Fibroblast of skin of right biceps (primary cell): ENCODE measurements at places on chromosomes 13 and 19.

GRCh38 chr19:3632739-3633558 lies 6.4 kb upstream of the CACTIN start:
- no peak for DNase-seq

GRCh38 chr13:90760639-90761038 lies 586.8 kb upstream of the MIR17HG start:
- DNase-seq: no peak

- DNase-seq: no peak
Observed at GRCh38 chr19:34667349-34668076, 9.4 kb downstream of the SCGB2B2 start.

- peak; percentile 14 for DNase-seq
Observed at GRCh38 chr19:29724102-29724641, 9.1 kb upstream of the C19orf12 start.

DNA sequence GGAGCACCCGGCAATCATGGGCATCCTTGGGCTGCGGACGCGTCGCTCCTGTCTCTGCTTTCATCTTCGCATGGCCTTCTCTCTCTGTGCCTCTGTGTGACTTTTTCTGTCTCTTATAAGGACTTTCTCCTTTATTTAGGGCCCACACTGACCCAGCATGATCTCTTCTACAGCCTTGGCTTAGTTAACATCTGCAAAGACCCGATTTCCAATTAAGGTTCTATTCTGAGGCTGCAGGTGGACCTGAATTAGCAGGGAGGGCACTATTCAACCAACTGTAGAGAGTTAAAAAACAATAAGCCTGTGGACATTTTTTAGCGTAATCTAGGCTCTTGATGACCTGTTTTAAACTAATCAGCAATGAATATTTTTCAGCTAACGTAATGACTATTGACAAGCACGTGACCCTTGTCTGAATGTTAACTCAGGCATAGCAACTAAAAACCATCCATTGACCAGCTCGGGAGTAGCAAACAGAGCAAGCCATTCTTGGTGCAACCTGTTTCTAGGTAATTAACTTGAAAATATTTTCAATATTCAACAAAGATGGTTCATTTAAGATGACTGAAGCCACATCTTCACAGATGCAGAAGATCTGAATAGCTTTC lies 15.2 kb downstream of the F10 start:
- DNase-seq: no peak

GRCh38 chr13:67619351-67619994 lies 389.3 kb upstream of the PCDH9 start:
- peak; percentile 82 for DNase-seq

DNA sequence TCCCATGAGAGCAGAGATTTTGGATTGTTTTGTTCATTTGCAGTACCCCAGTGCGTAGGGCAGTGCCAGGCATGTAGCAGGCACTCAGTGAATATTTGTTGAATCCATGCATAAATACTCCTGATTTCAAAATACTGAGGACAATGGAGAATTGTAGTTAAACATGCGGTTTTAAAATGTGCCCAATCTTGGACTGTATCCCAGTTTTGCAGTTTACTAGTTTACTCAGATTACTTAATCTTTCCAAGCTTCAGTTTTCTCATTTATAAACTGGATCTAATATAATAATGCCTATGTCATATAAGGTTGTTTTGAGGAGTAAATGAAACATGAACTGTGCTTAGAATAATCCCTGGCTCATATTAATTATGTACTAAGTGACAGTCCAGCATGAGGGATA lies 39.0 kb downstream of the RCBTB2 start:
- no peak for DNase-seq

GRCh38 chr13:40388617-40389016 lies 277.8 kb downstream of the FOXO1 start:
- DNase-seq: peak; percentile 20

DNA sequence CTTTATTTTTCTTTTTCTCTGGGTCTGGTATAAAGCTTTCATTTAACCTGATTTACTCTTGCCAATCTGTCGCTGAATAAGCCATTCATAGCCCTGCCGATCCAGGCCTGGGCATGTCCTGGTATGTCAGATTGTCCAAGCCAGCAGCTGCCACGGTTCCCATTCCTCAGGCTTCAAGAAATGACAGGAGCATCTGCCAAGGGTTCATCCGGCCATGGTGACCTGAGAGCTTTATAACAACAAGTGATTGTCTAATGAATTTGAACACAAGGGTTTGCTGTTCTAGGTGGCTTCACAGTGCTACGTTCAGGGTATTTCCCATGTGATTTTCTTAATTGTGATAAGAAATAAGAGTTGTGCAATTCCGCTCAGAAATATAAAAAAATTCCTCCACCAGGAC lies 20.0 kb downstream of the PNMA8A start:
- no peak for DNase-seq

- DNase-seq: peak; percentile 33
Observed at GRCh38 chr13:95643571-95643935, 953 bp downstream of the DZIP1 start.

DNA sequence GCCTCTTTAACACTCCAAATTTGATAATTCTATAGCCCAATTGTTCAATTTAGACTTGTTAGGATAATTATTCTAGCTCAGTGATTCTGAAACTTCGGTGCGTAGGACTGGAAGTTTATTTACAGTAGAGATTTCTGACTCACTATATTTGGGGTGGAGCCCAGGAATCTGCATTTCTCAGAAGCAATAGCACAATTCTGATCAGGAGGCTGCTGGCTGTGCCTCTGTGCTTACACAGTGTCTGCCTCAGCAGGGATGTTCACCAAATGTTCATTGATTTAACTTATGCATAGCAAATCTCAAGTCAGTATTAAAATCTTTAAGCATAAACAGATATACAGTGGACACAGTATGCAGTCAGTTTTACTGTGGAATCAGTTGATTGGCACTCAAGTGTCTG lies 45.8 kb downstream of the ATP8A2 start:
- DNase-seq: no peak

- DNase-seq: no peak
Observed at GRCh38 chr13:70090036-70090723, 17.4 kb upstream of the ATXN8OS start.

- DNase-seq: no peak
Observed at GRCh38 chr13:19759669-19760068, 23.1 kb downstream of the PSPC1 start.

GRCh38 chr13:110245416-110245899 lies 61.5 kb downstream of the COL4A1 start:
- peak; percentile 61 for DNase-seq

DNA sequence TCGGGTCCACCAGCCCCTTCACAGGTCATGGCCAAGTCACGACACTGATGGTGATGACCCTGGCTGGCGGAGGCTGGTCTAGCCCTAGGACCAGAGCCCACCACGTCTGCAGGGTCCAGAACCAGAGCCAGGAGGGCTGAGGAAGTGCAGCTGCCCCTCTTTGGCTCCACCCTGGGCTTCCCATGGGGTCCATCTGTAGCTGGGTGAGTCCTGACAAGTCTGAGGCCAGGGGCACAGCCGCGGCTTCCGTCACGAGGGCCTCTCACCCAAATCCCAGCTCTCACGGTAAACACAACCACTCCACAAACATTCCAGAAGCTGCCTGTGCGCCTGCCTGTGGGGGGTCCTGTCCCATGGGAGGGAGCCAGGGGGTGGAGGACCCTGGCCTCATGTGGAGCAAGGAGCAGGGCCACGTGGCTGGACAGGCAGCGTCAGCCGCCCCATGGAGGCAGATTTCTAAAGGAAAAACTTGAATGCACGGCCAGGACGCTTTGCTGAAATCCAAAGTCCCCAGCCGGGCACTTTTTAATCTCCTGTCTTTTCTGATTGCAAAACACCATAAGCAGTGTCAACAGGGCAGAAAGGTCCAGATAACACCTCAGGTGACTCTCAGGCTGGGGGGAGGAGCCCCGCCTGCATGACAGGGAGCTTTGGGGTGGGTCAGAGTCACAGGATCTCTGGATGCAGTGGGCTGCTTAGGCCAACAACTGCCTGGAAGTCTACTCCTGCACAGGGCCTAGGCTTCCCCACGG lies 29.9 kb downstream of the CEBPG start:
- no peak for DNase-seq

GRCh38 chr19:33569821-33570220 lies 48.2 kb upstream of the PEPD start:
- no peak for DNase-seq

- DNase-seq: no peak
Observed at GRCh38 chr13:42063105-42063504, 14.7 kb downstream of the DGKH start.

DNA sequence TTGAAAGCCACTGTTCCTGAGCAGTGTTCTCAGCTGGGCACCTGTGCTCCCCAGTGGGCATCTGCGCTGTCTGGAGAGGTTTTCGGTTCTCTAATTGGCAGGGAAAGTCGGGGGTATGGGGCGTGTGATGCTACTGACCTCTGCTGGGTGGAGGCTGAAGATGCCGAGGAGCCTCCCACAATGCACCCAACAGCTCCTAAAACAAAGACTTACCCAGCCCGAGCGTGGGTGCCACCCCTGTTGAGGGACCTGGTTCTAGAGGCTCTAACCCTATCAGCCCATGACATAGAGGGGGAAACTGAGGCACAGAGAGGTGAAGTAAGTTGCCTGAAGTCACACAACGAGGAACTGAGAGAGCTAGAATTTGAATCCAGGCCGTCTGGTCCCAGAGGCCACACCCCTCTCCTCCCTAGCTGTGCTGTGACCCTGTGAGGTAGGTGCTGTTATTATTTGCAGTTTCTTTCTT lies 2.3 kb downstream of the SPACA4 start:
- DNase-seq: peak; percentile 51

DNA sequence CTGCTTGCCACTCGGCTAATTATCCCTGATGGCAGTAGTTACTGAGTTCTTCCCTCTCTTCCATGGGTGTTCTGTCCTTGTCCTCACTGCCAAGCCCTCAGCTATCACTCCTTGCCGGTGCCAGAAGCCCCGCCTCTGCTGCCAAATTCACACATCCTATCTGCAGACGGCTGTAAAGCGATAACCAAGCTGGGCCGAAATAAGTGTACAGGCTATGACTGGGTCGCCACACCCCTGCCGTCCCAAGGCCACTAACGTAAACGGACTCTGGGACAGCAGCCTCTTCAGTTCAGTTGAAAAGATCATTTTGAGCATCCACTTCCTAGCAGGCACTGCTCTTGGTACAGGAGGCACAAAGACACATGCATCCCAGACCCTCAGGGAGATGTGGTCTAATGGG lies 13.3 kb downstream of the SLC7A1 start:
- no peak for DNase-seq

DNA sequence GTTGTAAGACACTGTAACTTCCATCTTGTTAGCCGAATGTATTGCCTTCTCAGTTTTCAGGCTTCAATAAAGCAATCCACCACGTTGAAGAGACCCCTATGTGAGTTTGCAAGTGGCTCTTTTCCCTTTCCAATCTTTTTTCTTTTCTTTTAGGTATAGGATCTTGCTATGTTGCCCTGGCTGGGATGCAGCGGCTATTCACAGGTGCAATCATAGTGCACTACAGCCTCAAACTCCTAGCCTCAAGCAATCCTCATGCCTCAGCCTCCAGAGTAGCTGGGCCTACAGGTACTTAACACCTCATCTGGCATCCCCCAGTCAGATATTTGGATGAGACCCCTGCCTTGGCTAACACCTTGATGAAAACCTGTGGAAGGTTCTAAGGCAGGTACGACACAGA lies 33.5 kb upstream of the FEM1A start:
- DNase-seq: no peak

DNA sequence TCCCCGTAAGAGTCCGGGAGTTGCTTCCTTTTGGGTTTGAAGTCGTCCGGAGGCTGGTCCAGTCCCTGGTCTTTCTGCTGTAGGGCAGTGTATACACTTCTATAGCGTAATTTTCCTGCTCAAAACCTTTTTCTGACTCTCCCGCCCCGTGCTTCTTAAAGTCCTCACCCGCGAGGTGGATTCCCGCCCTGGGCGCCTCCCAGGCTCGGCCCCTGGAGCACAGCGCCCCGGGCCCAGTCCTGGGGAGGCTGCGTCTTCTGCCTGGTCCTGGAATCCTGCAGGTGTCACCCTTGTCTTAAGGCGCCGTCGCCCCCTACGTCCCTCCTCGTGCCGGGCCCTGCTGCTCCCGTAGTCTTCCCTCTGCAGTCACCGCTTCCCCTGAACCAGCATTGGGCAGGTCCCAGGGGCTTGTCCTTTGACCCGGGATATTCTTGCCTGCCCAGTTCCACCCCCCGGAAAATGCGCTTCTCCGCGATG lies 34.4 kb upstream of the ZNF808 start:
- DNase-seq: no peak

- no peak for DNase-seq
Observed at GRCh38 chr13:99596180-99596579, 94.9 kb downstream of the TM9SF2 start.

- peak; percentile 52 for DNase-seq
Observed at GRCh38 chr13:74867460-74867859, 614.5 kb downstream of the TBC1D4 start.

- DNase-seq: peak; percentile 0
Observed at GRCh38 chr13:57740719-57741118, 109.2 kb downstream of the PCDH17 start.

DNA sequence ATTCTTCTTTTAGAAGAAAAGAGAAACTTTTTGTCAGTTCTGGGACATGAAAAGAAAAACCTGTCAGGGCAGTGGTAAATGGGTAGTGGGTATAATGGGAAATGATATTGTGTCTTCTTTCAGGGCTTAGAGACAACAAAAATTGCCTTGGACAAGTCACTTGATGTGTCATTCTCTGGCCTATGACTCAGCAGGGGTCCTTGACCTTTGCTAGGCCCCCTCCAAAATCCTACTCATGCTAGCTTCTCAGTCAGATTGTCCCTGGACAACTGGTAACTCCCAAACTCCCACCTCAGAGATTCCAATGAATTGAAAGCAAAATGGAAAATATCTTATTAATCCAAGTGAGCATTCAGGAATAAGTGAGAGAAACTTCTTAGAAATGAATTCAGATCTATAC lies 258.8 kb upstream of the SPRY2 start:
- DNase-seq: no peak

DNA sequence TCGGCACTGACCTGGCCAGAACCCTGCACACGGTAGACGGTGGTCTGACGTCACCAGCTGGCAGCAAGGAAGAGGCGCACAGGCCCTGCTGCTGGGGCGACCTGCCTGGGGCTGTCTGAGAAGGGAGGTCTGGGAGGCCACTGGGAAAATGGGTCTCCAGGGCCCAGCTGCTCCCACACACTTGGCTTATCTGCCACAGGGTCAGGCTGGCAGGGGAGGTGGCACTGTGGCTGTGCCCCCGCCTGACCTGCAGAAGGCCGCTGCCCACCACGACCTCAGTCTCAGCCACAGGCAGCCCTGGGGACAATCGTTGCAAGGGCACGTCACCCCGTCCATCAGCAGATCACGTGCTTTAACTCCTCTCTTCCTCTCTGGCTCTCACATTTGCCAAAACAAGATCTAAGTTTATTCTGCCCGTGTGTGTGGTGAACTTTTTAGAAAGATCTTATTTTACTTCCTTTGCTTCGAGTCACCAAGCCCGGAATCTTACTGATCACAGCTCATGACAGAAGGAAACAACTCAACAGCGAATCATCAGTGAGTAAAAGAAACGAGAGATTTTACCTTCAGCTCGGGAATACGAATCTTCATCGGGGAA lies 45.2 kb upstream of the RANBP3 start:
- DNase-seq: peak; percentile 82

- no peak for DNase-seq
Observed at GRCh38 chr13:95708811-95709500, 32.0 kb downstream of the DNAJC3 start.

- DNase-seq: peak; percentile 14
Observed at GRCh38 chr13:62747152-62747551, 1331.5 kb upstream of the PCDH20 start.

- no peak for DNase-seq
Observed at GRCh38 chr19:35107545-35107944, 8.1 kb upstream of the FXYD3 start.
